ENCODE measurements at places on chromosomes 5 and 9.

DNA sequence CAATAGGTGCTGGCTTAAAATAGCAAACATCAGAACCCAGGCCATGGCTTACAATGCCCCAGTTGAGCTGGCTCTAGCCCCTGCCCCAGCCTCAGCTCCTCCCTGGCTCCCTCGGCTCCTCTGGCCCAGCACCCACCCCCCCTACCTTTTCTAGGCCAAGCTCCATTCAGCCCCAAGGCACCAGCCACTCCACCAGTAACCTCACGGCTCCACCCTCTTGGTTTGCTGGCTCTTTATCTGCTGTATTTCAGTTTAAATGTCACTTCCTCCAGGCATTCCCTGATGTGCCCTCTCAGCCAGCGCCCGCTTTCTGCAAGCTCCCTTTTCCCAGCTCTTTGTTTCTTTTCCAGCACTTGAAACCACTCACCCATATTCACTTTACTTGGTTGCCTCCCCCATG, 10.6 kb downstream of the C1QTNF2 start:
- no peak for DNase-seq

DNA sequence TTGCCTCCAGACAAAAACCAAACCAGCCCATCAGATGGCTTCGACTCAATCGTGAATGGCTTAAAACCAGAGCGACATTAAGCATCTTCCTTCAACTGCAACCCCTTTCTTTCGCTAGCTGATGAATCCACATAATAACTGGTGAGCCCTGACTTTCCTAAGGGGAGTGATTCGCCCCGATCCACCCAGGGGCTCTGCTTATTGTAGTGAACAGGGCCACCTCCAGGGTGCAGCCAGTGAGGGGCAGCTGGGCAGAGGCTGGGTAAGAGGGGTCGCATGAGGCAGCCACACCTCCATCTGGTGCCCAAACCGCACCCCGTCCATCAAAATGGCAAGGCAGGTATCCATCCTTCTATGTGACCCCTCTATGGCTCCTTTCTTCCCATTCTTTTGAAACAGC, 38.0 kb downstream of the SLC35D2 start:
- no peak for DNase-seq

DNA sequence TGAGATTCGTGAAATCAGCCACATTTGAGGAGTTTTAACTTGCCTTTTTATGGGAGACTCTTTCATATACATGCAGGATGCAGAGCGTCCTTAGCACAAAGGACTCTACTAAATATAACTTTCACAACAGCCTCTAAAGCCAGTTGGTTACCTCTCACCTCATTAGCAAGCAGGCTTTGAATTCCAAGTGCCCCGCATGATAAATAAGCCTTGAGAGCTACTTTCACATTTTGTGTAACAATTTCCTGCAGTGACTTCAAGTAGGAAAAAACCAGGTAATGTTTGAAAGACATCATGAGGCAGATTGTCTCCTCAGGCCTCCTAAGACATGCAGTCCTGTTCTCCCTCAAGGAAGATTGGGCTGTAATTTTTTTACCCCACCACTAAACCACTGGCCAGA, 50.5 kb downstream of the RALGPS1 start:
- DNase-seq = no peak

- DNase-seq = no peak
Observed at GRCh38 chr9:70413464-70413798, 1.0 kb downstream of the KLF9 start.

GRCh38 chr9:35745569-35745968, 3.5 kb downstream of the GBA2 start:
- no peak for DNase-seq
